EL (cell line): ENCODE measurements at places on chromosomes 7 and 10.

- DNase-seq, result no peak
These were observed 162.3 kb downstream of the CAMK1D start for GRCh38 chr10:12511651-12512050.

DNA sequence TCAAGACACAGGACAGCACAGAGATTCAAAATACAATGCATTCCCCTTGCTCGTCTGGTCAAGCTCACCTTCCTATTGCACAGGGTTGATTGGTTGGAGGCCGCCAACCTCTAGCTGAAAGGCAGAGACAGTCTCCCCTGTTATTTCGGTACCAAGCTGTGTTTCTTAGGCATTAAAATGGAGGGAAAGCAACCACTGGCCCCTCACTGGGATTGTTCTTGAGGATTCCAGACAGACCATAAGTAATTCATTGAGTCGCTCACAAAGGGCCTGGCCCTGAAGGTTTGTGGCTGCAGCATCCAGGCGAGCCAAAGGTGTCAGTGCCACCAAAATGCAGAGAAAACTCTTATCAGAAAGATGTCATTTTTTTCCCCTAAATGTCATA is 81.2 kb downstream of the PARP12 start:
- no peak for DNase-seq

GRCh38 chr7:73434701-73435069 is 1.1 kb downstream of the FZD9 start:
- DNase-seq, result no peak

GRCh38 chr7:44973610-44974401 is 5.0 kb downstream of the MYO1G start:
- DNase-seq, result peak; percentile 45

DNA sequence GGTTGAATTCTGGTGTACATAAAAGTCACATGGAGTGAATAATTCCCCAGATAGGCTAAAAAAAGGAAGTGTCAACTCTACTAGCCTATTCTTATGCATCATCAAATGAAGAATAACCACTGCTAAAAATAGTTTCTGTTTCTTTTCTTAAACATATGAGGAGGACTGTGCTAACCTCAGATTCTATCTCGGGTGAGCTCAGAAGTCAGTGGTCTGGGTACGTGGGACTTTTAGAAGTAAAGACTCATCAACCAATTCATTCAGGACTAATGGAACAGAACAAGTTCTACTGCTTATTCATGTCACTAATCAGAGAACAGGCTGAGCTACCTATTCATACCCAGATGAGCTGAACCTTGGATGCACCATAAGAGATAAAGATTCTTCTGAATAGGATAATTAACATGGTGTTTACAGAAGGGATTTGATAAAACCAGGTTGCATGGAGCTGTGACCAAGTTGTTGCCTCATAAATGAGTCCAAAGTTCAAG is 9.5 kb upstream of the ASAH2 start:
- DNase-seq, result no peak

- peak; percentile 33 for DNase-seq
These were observed 237.1 kb upstream of the NRP1 start for GRCh38 chr10:33571616-33572015.

DNA sequence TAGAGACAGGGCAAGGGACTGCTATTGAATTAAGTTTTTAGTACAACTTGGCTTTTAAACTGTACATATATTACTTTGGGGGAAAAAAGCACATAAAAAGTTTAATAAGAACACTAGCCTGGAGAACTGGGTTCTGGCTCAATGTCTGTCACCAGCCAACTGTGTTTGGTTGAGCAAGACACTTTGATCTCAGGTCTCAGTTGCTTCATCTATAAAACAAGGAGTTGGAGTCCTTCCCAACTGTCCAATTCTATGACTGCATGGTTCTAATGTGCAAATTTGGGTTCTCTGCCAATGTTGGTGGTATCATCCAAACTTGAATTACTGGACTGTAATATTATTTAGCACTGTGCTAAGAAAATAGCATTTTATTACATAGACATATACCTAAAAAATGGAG is 50.3 kb downstream of the ATXN7L1 start:
- peak; percentile 44 for DNase-seq

- peak; percentile 64 for DNase-seq
These were observed 31.2 kb downstream of the SMNDC1 start for GRCh38 chr10:110273474-110273873.

DNA sequence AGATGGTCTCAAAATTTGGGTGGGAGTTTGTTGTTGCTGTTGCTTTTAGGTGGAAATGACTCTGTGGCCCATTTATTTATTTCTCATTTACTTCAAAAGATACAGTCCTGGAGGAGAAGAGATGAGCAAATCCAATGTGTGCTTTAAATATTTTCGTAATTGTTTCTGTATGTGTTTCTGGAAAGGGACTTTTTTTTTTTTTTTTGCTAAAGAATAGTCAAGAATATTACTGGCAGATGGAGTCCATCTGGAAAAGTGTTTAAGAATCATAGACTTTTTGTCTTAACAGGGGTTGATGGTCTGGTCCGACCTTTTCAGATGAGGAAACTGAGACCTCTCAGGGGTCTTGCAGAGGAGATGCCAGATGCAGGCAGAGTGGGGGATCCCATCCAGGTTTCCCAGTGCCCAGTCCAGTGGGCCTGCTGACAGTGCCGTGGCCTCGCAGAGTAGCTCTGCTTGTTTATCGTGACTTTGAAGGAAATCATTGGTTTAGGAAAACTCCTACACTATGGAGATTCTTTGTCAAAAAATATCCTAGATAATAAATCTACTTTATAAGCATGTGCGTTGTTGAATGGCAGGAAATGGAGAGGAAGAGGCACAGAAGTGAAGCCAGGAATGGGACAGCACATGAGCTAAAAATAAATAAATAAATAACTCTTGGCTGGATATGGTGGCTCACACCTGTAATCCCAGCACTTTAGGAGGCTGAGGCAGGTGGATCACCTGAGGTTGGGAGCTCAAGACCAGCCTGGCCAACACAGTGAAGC is 164.3 kb upstream of the SVIL start:
- DNase-seq, result no peak

- no peak for DNase-seq
These were observed 130.9 kb upstream of the MKLN1 start for GRCh38 chr7:131196803-131197202.

DNA sequence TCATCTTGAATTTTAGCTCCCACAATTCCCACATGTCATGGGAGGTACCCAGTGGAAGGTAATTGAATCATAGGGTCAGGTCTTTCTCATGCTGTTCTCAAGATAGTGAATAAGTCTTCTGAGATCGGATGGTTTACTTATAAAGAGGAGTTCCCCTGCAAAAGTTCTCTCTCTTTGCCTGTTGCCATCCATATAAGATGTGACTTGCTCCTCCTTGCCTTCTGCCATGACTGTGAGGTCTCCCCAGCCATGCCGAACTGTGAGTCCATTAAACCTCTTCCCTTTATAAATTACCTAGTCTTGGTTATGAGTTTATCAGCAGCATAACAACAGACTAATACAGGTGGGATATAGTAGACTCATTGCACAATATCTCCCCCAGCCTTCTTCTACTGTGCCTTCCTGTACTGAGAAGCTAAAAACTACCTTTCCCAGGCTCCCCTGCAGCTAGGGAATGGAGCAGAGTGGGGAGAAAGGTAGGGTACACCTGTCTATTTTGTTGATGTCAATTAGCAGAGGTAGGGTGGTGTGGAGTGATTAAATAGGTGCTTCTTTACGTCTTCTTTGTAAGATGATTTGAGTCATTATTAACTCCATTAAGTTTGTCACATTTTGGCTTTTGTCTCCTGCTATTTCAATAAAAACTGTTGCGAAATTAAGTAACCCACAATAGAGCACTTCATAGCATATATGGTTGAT is 48.2 kb upstream of the EBLN1 start:
- no peak for DNase-seq

GRCh38 chr7:101597941-101598340 is 31.2 kb downstream of the MYL10 start:
- no peak for DNase-seq

DNA sequence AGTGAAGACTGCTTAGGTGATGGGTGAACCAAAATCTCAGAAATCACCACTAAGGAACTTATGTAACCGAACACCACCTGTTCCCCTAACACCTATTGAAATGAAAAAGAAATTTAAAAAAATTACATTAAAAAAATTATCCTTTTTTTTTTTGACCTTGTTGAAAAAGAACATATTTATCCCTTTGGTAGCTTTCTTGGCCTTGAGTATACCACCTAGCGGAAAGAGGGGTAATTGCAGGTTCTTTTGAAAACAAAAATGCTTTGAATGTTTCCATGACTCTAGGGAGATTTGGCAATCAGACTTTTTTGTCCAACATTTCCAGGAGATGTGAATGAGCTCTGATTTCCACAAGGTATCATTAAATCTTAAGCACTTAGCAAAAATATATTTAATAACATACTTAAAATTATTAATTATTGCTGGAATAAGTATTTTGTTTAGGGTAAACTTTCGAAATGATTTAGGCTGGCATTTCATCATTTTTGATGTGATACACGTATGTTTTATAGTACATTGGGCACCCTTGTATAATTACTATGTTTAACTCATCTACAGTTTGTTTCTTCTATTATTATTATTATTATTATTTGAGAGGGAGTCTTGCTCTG is 47.0 kb upstream of the ELMO1 start:
- peak; percentile 1 for DNase-seq

DNA sequence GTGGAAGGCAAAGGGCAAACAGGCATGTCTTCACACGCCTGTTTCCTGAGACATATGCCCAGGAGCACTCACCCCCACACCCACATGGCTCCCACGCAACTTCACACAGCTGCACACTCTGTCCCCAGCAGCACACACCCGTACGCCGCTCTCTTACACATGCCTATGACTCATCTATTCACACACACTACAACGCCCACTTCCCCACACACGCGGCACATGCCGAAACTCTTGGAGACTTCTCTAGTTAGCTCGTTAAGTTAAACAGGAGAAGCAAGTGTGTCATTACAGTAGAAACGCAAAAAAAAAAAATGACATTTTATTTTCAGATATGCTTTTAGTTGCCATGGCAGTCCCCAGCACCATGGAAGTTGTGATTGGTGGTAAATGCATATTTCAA is 6.7 kb downstream of the CALN1 start:
- no peak for DNase-seq

GRCh38 chr7:142670511-142670910 is 78.8 kb upstream of the PRSS1 start:
- DNase-seq, result no peak

DNA sequence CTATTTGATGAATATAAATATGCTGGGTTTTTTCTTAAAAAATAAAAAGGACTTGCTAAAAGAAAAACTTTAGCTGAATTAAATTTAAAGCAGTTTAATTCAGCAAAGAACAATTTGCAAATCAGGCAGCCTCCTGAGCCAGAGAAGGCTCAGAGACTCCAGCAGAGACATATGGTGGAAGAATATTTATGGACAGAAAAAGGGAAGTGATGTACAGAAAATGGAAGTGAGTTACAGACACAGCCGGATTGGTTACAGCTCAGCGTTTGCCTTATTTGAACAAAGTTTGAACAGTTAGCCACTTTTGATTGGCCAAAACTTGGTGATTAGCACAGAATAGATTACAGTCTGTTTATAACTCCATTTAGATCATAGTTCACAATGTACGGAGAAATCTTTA is 110.3 kb downstream of the GAD2 start:
- no peak for DNase-seq

GRCh38 chr10:68086011-68086410 is 10.9 kb upstream of the HERC4 start:
- DNase-seq, result peak; percentile 70

DNA sequence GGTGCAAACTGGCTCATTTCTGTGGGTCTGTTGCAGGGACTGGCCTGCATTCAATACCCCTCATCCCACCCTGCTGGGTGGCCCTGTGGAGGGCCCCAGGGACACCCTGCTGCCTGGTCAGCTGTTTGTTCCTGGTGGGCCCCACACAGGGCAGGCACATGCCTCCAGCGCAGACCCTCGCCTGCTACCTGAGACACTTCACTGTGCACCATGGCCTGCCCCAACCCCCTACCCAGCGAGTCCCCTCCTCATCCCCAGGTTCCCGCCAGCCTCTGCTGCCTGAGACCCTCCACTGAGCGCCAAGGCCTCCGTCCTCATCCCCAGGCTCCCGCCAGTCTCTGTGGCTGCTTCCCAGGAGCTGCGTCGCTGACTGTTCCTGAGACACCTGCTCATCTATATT is 16.8 kb downstream of the GPR146 start:
- DNase-seq, result no peak

- peak; percentile 91 for DNase-seq
These were observed 32.8 kb upstream of the ARHGAP12 start for GRCh38 chr10:31961277-31962074.
